DMS 273 treated with DMSO at 0.1 percent for 48 hours (cell line): ENCODE measurements at places on chromosomes 5 and 9.

DNA sequence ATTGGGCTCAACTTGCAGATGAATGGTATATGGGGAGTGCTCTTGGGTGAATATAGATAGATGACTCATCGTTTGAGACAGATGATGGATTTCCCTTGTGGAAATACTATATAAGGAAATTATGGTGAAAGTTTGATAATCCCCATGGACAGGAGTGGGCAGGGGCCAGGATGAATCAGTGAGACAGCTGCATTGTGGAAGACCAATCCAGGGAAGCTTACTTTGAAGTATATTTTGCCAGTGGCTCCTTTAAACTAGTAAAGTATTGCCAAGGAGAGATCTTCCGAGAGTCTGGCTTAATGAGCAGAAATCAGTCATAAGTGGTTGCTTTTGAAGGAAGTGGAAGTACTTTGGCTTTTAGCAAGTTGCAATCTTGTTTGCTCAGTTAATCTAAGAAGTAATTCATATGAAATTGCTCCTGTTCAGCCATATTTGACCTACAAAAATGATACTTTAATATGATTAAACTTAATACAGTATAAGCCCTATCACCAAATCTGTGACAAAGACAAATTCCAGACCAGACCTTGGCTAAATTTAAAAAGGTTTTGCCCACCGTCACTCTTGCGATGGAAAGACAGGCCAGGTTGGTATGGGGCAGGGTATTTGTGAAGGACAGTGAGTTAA lies 9.3 kb upstream of the TNC start:
- no peak for DNase-seq

DNA sequence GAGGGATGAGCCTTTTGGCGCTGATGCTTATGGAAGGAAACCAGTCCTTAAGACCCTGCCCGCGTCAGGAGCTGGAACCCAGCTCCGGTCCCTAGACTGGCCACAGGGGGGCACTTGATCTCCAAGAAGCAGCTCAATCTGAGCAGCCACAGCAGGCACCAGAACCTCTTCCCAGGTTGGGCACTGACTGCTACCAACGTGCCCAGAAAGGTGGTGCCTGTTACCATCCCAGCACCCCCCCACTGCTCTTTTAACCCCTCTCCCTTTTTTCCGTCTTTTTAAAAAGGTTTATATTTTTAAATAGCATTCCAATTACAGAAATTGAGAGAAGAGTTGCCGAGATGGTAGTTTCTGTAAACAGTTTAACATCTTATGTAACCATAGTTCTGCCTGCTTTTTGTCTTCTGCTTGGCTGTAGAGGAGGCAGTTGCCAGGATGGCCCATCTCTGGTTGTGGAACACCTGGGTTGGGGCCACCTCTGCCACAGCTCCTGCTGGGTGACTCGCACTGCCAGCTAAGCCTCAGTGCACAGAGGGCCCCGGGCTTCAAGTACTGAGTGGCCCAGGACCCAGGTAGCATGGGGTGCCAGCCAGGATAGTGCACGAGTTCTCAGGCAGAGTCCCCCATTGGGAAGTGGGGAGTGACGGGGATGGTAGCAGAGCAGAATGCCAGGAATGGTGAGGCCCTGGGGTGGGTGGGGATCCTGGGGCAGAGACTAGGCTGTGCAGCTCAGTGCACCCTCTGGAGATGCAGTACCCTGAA lies 62.8 kb downstream of the PFDN1 start:
- DNase-seq, result no peak

DNA sequence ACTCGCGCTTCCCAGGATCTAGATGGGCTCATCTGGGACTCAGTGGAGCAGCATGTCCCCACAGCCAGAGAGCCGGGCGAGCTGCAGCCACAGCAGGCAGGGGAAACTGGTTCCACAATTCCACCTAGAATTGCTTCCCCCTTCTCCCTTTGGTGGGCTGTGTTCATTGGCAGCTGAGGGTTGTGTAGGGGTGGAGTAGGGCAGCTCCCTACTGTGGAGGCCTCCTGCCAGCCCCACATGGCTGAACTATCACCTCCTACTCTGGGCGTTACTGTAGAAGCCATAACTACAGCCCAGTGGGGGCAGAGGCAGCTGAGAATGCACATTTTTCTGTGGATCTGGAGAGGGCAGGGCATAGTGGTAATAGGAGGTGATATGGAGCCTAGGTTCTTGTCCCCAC lies 44.8 kb downstream of the PPARGC1B start:
- DNase-seq, result no peak

- no peak for DNase-seq
These were observed 303.6 kb upstream of the ZNF608 start for GRCh38 chr5:125049721-125050702.

- no peak for DNase-seq
These were observed 37.3 kb downstream of the FSD1L start for GRCh38 chr9:105485131-105485530.
